MG63 (cell line): ENCODE measurements at places on chromosomes 2 and 18.

DNA sequence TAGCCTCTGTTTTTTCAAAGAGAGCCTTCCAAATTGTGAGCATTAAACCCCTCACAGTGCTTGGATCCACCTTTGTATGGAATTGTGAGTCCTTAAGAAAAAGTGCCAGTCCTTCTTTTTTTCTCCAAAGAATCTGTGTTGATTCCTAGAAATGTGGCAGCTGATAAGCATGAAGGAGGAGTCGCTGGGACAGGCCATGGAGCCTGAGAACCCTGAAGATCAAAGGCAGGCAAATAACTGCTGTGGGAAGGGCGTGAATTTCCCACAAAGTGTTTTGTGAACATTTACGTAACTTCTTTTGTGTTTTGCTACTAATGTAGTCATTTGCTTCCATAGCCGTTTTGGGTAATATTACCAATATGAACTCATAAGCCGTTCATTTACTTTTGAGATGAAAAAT is 27.7 kb upstream of the CHMP1B start:
- no peak for DNase-seq

DNA sequence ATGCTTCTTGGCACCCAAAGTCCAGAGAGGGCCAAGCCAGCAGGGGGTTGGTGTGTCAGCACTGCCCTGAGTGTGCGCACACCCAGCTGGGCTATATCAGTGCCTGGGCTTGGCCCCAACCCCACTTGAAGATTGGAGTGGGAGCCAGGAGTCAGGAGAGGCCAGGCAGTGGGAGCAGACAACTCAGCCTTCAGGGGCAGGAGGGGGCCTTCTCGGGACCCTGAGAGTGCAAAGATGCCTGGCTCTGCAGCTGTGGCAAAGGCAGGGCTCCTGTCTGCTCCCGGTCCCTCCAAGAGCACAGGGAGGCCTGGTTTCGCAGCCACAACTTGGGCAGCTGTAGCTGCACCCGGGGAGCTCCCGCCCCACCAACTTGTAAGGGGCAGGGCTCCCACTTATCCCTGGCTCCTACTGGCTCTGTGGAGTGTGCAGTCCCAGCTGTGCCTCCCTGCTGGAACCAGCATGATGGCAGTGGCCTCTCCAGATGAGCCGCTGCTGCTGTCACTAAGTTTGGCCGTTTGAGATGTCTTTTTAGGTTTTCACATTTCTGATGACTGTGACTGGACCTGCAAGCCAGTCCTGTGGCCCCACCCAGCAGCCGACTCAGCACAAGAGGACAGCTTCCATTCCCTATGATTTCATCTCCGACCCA is 148.8 kb upstream of the HS6ST1 start:
- DNase-seq = peak; percentile 36

DNA sequence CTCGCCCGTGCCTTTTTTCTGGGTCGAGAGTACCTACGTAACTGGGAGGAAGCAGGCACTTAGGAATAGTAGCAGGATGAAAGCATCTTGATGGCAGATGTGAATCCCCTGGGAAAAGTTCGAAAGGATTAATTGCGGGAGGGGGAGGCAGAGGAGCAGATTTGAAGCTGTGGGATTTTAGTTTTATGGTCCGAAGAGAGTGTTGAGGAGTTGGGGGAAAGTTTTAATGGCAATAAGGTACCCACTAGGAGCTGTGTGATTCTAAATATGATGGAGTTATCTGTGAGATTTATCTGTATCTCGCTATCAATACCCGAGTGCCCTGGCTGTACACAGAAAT is 1.1 kb downstream of the AGFG1 start:
- DNase-seq = no peak

DNA sequence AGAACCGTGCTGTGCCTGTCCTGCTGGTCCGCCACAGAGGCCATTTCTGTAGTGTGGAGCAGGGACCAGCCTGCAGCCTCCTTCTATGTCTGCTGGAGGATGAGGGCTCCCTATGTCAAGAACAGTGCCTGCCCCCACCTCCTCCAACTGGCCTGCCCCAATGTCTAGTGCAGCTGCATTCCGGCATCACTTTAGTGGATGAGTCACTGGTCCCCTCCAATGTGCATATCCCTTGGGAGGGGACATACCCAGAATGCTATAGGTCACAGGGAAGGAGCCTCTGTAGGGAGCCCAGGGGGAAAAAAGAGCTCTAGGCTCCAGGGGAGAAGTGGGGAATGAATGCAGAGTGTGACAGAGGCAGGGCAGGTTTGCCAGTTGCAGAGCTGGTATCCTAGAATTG is 219.6 kb downstream of the CELF4 start:
- DNase-seq = no peak

- no peak for DNase-seq
Measured at GRCh38 chr2:110114831-110115255, 779 bp downstream of the MALL start.

GRCh38 chr18:48124857-48125626 is 194.6 kb upstream of the SMAD2 start:
- DNase-seq = no peak

DNA sequence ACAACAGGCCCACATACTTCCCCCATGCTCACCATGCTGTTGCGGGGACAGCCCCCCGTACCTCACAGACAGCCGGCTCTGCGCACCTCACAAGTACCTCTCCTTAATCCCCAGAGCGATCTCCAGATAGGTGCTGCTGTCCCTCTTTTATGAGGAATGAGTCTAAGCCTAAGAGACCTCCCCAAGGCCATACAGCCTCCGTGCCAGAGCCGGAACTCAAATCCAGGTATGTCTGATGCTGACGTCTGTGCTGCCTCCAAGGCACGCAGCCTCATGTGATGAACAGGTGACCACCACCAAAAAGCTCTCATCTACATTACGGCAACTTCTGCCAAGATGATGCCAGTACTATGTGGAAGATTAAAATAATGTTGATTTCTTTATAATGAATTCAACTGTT is 85.2 kb downstream of the EIPR1 start:
- DNase-seq = no peak

GRCh38 chr2:10738192-10738591 is 16.8 kb downstream of the ATP6V1C2 start:
- DNase-seq = no peak

DNA sequence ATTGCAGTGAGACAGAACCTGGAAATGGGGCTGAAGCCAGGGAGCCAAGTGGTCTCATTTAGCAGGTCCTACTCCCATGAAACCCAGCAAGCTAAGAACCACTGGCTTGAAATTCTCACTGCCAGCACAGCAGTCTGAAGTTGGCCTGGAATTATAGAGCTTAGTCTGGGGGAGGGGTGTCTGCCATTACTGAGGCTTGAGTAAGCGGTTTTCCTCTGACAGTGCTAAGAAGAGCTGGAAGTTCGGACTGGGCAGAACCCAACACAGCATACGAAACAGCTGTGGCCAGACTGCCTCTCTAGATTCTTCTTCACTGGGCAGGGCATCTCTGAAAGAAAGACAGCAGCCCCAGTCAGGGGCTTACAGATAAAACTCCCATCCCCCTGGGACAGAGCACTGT is 305.7 kb upstream of the SETBP1 start:
- no peak for DNase-seq

DNA sequence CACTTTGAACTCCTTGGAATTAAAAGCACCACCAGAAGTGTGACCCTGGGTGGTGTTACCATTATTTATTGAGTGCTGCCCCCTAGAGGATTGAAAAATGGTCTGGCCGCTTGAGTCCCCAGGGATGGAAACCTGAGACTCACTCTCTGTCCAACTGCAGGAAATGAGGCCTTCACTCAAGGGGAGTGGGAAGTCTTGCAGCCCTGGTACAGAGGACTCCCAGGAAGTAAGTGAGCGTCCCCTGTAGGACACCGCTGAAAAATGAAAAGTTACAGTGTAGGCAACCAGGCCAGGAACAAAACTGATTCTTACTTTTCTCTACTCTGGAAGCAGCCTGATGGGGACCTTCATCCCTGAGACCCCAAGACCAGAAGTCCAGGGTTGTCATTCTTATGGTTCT is 2.2 kb upstream of the NRP2 start:
- DNase-seq = peak; percentile 80

- no peak for DNase-seq
Measured at GRCh38 chr2:176097820-176098365, 1.7 kb upstream of the HOXD12 start.

- no peak for DNase-seq
Measured at GRCh38 chr2:98698896-98699295, 32.0 kb downstream of the MGAT4A start.

DNA sequence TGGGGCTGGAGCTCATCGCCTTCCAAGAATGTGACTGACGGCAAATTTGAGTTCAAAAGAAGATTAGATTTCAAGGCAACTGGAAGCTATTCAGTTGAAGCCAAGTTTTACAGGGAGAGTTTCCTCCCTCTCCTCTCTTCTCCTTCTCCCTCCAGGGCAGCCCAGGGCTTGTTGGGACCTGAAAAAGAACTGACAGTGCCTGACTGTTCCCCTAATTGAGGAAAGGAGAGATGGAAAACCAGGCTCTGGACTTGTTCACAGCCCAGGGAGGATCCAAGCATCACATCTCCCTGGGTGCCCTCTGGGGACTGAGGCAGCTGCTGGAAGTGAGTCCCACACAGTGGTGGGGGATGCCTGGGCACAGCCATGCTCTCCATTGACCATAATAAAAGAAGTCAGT is 88.1 kb downstream of the THNSL2 start:
- no peak for DNase-seq

DNA sequence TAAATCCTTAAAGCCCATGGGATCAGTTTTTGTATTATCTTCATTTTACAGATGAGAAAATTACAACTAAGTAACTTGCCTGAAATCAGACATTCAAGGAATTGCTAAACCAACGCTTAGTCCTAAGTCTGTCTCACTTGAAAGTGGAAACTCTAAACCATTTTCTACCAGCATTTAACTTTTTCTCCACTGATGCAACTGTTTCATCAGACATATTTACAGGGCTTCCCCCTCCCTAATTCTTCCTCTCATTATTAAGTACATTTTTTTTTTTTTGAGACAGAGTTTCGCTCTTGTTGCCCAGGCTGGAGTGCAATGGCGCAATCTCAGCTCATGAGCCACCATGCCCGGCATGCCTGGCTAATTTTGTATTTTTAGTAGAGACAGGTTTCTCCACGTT is 88.6 kb downstream of the ACVR1C start:
- DNase-seq = no peak

DNA sequence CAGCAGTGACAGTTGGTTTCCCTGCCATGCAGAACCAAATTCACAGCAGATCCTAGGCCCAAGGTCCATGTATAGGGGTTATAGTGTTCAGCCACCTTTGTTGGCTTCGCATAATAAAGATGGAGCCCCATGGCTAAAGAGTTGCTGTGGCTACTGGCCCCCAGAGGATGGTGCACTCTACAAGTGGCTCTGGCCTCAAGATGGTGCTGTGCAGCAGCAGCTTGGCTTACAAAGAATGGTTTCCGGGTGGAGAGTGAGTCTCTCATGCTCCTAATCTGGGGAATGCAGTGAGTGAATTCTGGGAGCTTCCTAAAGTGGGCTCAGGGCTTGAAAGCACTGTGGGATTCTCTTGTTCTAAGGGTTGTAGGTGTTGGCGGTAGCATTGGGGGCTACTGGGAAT is 1199.7 kb downstream of the CNTNAP5 start:
- DNase-seq = no peak

GRCh38 chr2:198930170-198930569 is 527.6 kb downstream of the SATB2 start:
- DNase-seq = no peak

DNA sequence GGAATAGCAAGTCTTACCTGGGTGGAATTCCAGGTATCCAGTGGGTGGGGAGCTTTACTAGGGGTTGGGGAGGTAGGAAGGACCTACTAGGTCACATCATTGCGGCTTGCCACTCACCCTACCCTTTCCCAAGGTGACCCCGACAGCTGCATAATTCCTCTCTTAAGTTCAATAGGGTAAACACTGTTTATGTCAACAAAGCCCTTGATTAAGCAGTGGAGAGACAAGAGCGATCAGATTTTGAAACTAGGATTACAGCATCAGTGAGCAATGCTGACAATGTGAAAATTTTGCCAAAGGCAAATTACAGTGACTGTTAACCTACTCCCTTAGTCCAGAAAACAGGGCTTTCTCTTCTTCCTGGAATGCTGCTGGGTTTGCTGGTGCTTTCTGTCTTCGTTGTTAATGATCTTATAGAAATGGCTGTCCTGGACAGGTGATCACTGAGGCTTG is 14.5 kb downstream of the SLC19A3 start:
- DNase-seq = peak; percentile 47

- no peak for DNase-seq
Measured at GRCh38 chr2:40403233-40403836, 48.6 kb downstream of the SLC8A1 start.

DNA sequence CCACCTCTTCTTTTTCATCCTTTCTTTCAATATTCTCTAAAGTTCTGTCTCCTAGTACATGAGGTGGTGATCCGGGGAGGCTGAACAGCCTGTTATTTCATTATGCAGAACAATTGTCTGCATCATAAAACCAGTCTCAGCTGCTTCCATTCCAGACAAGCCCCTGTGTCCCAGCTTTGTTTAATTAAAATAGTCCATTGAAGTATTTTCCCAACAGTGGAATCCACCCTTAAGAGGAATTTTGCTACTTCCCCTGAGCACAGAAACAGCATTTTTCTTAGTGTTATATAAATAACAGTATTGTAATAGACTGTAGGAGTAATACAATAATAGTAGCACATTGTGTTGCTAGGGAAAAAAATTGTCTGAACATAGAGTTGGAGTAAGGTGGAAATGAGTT is 395.4 kb upstream of the TCF4 start:
- DNase-seq = no peak

DNA sequence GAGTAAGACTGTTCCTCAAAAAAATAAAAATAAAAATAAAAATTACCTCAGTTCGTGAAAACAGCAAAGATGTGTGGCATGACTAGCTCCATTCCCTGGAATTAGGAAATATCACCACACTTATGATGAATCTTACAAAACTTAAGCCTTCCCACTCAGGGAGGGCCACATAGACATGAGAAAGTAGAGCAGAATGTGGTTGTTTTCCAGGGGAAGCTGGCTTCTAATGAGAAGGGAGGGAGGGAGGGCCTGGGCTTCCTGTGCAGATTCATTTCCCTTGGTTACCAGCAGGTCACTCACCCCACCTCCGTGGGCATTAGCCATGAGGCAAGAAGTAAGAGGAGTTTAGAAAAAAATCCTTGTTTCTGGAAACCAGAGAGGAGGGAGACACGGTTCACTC is 95.9 kb upstream of the RMDN2 start:
- peak; percentile 83 for DNase-seq

DNA sequence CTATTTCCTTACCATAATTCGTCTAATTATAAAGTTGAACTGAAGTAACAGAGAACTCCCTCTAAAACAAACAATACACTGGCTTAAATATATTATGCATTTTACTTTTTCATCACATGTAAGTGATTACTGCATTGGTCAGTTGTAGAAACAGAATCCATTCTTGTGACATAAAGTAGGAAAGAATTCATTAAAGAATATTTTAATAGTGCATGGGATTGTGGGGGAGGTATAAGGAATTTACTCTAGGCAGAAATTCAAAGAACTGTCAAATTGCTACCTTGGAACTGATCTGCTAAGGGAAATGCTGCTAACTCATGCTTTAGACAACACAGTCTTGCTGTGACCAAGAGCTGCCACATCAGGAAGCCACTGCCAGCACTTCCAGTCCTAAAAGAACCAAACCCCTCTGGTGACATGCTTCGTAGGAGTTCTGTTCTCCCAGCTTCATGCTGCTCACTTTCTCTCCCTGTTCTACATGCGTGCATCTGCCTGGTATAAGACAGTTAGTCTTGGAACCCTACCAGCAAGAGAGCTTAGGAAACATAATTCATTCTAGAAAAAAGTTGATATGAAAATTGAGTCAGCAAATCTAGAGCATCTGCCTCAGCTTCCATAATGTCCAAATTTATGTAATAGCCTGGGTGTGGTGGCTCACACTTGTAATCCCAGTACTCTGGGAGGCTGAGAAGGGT is 1137.6 kb upstream of the NXPH2 start:
- DNase-seq = no peak

GRCh38 chr18:44789710-44790109 is 109.0 kb downstream of the SETBP1 start:
- DNase-seq = no peak

- no peak for DNase-seq
Measured at GRCh38 chr2:199958014-199958413, 2.6 kb downstream of the MAIP1 start.
